ENCODE measurements at places on chromosomes 7 and 10. TPM values are rescaled to one million over a fixed set of nuclear protein-coding genes. Genes with fewer than 3 reads are reported as not detected.

Gene PTTG1IP2
- not detected for polyA plus RNA-seq

Gene ELOVL3
- 0.08 TPM for polyA plus RNA-seq

Gene EPHB4
- polyA plus RNA-seq = 38.2 TPM

Gene HNRNPA2B1
- polyA plus RNA-seq = 483 TPM

Gene CHAT
- polyA plus RNA-seq = not detected

Gene NPSR1
- not detected for polyA plus RNA-seq

Gene HYCC1
- polyA plus RNA-seq = 17.6 TPM

Gene FLNC
- 6.8 TPM for polyA plus RNA-seq

Gene C7orf57
- 0.02 TPM for polyA plus RNA-seq

Gene SPACDR
- 0.71 TPM for polyA plus RNA-seq

Gene SFRP5
- 0.48 TPM for polyA plus RNA-seq

Gene ZWINT
- polyA plus RNA-seq = 5.4 TPM

Gene GIMAP8
- 22.8 TPM for polyA plus RNA-seq

Gene CCNY
- polyA plus RNA-seq = 87.0 TPM

Gene SCART1
- 0.71 TPM for polyA plus RNA-seq

Gene CCDC3
- 190 TPM for polyA plus RNA-seq

Gene RBM28
- 28.7 TPM for polyA plus RNA-seq

Gene CTAGE8
- polyA plus RNA-seq = not detected

Gene TLX1
- not detected for polyA plus RNA-seq

Gene GSTK1
- 138 TPM for polyA plus RNA-seq

Gene TUBGCP2
- 48.3 TPM for polyA plus RNA-seq

Gene MRC1
- 7.9 TPM for polyA plus RNA-seq

Gene PSTK
- polyA plus RNA-seq = 3.4 TPM

Gene ETV1
- 6.3 TPM for polyA plus RNA-seq

Gene SERPINE1
- 19.9 TPM for polyA plus RNA-seq

Gene RBM20
- polyA plus RNA-seq = 2.4 TPM

Gene FHIP2A
- polyA plus RNA-seq = 20.7 TPM

Gene NCF1
- polyA plus RNA-seq = 0.69 TPM

Gene HGF
- 7.6 TPM for polyA plus RNA-seq

Gene RNF148
- not detected for polyA plus RNA-seq

Gene BLOC1S2
- polyA plus RNA-seq = 22.5 TPM

Gene PDCD11
- 16.7 TPM for polyA plus RNA-seq

Gene SFTPA1
- polyA plus RNA-seq = 0.10 TPM

Gene FGFR2
- polyA plus RNA-seq = 8.8 TPM

Gene MGAM2
- 0.05 TPM for polyA plus RNA-seq

Gene H2BK1
- polyA plus RNA-seq = 0.36 TPM

Gene CTNNA3
- 1.9 TPM for polyA plus RNA-seq

Gene CYP3A7
- 0.04 TPM for polyA plus RNA-seq

Gene PAX4
- not detected for polyA plus RNA-seq

Gene MET
- 5.9 TPM for polyA plus RNA-seq

Gene DMBT1
- polyA plus RNA-seq = 0.05 TPM

Gene POP7
- 11.1 TPM for polyA plus RNA-seq

Gene JCAD
- 10.0 TPM for polyA plus RNA-seq

Gene FAM20C
- polyA plus RNA-seq = 6.2 TPM

Gene CCAR1
- 22.0 TPM for polyA plus RNA-seq

Gene GTF2I
- 166 TPM for polyA plus RNA-seq

Gene PNLIPRP2
- polyA plus RNA-seq = not detected

Gene RASA4B
- 21.1 TPM for polyA plus RNA-seq

Gene PODXL
- polyA plus RNA-seq = 56.5 TPM

Gene CCL24
- polyA plus RNA-seq = 0.48 TPM

Gene PURB
- polyA plus RNA-seq = 9.6 TPM

Gene SPDYE16
- polyA plus RNA-seq = 0.15 TPM

Gene NCOA4
- polyA plus RNA-seq = 52.8 TPM

Gene UBN2
- polyA plus RNA-seq = 8.9 TPM

Gene LDB3
- polyA plus RNA-seq = 9.0 TPM

Gene UBE3C
- polyA plus RNA-seq = 21.5 TPM

Gene PLEKHS1
- not detected for polyA plus RNA-seq

Data from ovary (tissue), 10 donors.